NCI-H526 treated with DMSO at 0.1 percent for 48 hours (cell line): ENCODE measurements at places on chromosomes 2 and 18.

DNA sequence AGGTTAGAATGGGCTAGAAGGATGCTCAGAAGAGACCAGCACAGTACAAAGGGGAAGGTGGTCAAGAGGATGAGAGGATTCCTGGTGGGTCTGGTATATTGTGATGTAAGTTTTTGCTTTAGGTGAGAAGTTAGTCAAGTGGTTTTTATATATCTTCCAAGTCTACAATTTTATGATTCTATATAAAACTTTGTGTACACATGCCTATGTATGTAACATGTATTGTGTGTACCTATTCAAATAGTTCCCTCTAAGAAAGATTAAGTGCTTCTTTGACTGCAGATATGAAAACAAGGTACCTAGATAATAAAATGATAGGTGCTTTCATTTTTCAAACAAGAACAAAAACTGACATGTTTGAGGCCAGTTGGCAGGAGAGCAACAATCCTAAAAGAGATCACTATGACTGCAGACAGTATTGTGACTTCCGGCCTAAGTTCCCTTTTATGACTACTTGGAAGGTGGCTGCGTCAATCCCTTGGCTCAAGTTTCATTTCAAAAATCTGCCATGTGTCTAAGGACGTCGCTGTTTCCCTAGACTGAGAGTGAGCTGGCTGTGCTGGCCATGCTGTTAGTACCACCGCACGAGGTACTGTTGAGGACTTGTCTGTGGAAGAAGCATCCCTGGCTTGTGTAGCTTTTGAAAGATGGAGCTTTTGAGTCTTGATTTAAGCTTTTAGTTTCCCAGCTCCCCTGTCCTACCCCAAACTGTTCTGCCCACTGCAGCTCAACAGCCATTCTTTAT is 123.1 kb downstream of the PRPF40A start:
- no peak for DNase-seq

DNA sequence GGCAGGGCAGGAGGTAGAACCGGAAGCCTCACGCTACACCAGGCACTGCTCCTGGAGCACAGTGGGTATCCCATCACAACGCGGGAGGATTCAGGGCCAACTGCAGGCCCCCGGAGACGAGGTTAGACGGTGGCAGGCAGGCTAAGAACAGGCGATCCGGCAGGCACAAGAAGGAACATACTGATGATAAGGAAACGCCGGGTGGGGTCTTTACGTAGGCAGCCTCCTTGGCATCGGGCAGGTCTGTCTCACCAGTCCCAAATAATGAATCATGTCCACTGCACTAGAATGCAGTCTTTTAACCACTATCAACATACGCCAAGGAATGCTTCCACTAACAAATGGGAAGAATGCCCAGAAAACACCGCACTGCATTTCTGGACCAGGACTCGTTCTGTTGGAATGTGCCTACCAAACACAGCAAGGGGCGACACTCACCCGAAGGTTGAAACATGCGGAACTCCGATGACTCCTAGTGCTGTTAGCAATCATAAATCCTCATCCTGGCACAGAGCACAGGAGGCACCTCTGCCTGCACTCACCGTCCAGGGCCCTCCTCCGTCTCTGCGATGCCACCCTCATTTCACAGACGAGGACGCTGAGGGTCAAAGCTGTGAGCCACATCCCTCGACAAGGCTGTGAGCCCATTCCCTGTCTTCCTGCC is 35.2 kb downstream of the ZNF516 start:
- no peak for DNase-seq

DNA sequence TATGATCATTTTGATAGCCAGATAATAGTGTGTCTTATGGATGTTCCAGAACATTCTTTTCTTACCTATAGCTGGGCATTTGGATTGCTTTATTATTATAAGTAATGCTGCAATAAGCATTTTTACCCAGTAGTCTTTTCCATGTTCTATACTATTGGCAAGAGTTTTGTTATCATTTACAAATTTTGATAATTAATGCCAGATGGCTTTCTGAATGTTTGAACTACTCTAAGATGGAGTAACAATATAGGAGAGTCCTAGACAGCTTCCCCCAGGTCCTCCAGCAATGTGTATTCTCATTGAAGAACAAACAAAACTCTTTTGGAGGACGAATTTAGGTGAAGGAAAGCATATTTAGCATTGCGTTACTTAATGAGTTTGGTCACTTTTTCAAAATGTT is 73.0 kb downstream of the INPP4A start:
- DNase-seq, result no peak

- DNase-seq, result no peak
Measured at GRCh38 chr18:50320719-50321118, 33.2 kb upstream of the CXXC1 start.

DNA sequence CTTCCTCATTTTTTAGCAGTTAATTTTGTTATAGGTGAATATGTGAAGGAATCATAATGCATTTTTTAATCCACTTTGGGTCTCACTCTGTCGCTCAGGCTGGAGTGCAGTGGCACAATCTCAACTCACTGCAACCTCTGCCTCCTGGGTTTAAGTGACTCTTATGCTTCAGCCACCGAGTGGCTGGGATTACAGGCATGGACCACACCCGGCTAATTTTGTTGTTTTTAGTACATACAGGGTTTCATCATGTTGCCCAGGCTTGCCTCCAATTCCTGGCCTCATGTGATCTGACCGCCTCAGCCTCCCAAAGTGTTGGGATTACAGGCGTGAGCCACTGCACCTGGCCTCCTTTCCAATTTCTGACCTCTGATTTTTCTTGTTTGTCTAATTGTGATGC is 17.7 kb downstream of the SCYGR5 start:
- no peak for DNase-seq

DNA sequence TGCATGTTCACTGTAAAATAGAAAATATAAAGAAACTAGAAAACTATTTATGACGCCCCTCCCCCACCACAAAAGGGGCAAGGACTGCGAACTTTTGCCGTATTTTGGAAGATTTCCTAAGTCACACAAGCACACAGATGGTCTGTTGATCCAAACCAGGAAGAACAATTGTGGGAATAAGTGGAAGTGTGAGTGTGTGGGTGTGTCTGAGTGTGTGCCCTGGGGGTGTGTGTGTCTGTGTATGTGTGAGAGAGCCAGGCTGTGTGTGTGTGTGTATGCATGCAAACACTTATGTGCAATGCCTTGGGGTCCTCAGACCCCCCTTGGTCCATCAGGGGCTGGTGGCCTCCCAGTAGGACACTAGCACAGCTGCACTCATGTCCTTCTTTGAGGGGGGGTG is 43.1 kb downstream of the HPCAL1 start:
- no peak for DNase-seq

- no peak for DNase-seq
Measured at GRCh38 chr2:98656800-98657199, 48.4 kb downstream of the UNC50 start.

DNA sequence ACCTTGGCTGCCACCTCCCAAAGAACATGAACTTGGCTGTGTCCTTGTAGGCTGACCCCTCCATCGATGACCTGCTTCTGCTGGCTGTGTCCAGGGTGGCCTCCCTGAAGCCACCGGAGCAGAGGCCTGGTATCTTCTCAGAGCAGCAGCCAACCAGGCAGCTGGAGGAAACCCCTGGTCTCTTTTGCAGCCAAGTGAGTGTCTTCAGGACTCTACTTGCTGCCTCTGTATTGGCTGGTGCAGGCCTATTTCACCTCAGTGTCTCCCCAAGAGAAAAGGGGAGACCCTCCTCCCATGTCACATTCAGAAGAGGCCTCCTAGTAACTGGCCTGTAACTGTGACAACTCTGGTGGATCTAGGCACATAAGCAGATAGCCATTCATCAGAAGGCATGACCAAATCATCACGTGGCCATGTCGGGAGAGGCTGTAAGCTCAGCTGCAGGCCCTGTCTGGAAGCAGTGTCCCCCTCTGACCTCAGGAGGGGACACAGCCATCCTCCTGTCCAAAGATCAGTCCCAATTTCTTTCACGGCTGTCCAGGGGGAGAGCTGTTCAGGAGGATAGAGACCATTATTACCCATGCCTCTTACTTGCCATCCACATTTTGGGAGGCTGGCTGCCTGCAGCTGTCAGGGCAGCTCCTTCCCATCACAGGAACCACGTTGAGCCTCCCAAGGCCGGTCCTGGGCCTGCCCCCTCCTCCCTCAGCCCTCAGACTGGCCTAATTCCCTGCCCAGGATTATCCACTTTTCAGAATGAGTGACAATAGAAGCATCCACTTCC is 20.9 kb upstream of the ROCK2 start:
- DNase-seq, result no peak

DNA sequence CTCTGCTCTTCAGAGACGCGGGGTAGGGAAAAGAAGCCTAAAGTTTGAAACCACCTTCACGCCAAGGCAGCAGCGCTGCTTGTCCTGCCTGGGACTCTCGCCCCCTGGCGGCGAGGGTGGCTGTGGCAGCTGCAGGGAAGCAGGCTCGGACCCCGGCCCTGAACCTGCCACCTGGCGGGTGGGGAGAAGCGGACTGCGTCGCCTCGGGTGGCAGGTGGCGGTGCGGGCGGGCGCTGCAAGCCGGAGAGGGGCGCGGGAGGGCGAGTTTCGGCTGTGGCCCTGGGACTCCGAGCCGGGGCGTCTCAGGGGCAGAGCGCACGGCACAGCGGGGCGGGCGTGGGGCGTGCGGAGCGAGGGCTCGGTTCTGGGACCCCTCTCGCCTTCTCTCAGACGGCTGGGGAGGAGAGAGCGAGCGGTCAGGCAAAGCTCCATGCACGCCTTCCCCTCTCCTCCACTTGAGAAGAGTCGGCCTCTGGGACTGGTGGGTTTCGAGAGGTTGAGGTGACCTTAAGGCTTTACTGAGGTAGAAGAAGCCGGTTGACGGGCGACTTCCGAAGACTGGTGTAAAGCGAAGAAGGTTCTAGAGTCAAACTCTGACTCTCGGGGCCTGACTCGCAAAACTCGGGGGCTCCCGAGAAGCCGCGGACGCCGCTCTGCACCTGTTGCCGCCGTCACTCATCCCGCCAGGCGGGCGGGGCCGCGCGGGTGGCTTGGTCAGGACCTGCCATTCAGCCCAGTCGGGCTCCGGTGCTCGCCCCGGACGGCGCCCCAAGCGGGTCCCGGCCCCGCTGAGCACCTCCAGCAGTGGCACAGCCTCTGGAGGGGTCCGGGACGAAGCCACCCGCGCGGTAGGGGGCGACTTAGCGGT is 1.1 kb upstream of the BOLL start:
- DNase-seq, result no peak

DNA sequence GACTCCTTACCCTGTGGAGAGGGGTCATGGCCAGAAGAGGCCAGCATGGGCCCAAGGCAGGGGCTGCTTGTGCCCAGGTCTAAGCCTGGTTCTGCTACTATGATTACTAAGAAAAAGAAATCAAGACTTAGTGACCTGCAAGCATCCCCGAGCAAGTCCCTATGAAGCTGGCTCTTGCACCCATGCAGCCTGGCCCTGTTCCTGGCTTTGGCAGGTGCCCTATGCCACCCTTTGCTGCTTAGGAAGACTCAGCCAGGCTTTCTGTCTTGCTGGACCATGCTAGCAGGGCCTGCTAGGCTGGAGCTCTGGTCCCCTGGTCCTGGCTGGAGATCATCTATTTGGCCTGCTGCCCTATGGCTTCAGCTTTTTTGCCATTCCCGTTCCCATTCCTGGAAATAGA is 309.4 kb upstream of the EPAS1 start:
- no peak for DNase-seq

DNA sequence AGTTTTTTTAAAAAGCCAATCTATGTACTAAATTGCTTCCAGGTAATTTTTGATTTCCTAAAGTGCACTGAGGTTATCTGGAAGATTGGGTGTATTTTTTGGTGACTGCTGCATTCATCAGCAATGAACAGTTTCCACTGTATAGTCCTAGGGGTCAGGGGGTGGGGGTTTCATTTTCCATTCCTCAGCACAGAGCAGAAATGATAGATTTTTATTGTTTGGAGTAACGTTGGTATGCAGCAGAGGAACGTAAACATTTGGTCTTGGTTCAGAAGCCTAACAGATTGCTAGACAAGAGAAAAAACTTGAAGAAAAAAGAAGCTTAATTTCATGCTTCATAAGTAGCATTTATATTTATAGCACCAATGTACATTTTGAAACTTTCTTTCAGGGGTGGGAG is 54.9 kb downstream of the ZCCHC2 start:
- no peak for DNase-seq

DNA sequence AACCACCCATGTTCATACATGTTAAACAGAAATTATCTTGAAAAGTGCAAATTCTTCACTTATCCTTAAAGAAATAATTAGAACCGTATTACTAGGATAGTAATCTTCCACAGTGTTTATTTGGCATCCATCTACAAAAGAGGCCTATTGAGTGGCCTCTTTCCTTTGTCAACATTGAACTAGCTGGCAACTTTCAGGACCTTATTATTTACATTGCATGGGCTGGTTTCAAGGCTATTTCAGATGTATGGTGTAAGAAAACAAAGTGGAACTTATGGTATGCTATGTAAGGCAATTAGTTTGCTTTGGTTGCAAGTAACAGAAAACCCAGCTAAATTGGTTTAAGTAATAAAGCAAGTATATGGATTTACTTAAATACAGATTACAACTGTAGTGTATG is 324.6 kb downstream of the RBM43 start:
- no peak for DNase-seq

DNA sequence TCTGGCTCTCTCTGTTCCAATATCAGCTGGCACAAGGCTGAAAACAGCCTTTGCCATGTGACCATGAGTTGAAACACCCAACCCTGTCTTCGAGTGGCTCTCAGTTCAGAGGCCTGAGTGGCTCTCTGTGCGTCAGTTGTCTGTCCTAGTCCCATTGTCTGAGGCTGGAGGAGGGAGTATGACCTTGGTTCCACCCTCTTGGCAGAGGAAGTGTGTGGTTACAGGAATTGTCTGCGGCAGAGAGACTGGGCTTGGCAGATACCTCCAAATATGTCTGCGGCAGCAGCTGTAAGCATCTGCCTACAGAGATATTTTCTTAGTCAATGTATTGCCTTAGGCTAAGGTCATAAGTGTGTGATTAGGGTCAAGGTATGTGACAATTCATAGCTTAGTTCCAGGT is 32.6 kb downstream of the CNGA3 start:
- no peak for DNase-seq

GRCh38 chr2:112869258-112869842 is 32.8 kb upstream of the IL1B start:
- peak; percentile 19 for DNase-seq

DNA sequence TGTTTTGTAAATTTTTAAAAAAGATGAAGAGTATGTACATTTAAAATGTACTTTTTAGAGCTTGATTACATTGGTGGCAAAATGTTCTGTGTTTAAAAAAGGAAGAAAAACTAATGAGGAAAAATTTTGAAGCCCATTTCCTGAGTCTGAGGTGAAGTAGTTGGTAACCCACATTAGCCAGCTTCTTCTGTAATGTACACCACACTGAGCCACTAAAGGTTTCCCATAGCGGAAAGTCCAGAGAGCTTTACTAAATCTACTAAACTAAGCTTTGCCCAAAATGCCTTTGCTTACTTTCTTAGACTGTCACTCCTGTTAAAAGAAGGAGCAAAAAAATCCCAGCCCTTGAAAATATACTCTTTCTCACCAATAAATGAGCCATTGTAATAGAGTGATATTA is 804.8 kb upstream of the ZEB2 start:
- DNase-seq, result no peak
